ENCODE measurements at places on chromosomes 13 and 19.

DNA sequence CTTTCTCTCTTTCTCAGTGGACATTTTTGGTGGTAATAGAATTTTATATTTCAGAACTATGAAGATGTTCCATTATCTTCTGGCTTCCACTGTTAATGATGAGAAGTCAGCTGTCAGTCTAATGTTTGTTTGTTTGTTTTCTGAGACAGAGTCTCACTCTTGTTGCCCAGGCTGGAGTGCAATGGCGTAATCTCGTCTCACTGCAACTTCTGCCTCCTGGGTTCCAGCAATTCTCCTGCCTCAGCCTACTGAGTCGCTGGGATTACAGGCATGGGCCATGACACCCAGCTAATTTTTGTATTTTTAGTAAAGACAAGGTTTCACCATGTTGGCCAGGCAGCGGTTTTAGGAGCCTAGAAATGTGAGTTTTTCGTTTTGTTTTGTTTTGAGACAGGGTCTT lies 4.7 kb downstream of the ZNF317 start:
- no peak for DNase-seq

GRCh38 chr19:10195199-10195519 lies 406 bp upstream of the DNMT1 start:
- DNase-seq: no peak

- peak; percentile 58 for DNase-seq
Measured at GRCh38 chr13:33642374-33643065, 175.4 kb upstream of the RFC3 start.

DNA sequence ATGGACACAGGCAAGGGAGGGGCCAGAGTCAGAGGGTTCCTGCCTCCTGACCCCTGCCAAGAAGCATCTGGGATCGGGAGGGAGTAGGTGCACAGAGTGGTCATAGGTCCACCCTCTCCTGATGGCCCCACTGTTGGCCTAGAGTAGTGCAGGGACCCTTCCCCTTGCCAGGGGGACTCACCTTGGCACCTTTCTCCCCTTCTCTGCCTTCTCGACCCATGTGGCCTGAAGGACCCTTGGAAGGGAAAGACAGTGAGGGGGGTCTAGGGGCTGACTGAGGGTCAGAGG lies 33.3 kb upstream of the OLFM2 start:
- no peak for DNase-seq

DNA sequence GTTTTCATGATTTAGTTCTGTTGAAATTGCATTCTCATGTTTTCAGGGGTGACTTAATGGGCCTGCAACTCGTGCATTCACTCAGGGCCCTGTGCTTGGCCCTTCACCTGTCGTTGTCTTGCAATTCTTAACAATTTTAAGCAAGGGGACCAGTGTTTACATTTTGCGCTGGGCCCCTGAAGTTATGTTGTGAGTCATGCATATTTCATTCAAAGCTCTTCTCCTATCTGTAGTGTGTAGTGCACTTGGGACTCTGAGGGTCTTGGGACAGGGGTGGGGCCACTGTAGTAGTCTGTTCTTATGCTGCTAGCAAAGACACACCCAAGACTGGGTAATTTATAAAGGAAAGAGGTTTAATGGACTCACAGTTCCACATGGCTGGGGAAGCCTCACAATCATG lies 211.2 kb upstream of the RXFP2 start:
- no peak for DNase-seq

DNA sequence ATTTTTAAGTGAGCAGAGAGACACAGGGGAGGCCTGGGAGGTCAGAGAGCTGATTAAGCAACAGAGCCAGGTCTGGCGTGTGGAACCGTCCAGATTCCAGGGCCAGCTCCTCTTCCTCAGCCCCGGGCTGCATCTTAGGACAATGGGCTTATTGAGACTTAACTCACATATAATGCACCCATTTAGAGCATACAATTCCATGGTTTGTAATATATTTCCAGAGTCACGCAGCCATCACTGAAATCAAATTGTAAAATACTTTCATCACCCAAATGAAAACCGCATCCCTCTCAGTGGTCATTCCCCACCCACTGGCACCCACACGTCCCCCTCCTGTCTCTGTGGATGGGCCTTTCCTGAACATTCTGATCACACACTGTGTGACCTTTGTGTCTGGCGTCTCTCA lies 2.1 kb upstream of the HMG20B start:
- no peak for DNase-seq

DNA sequence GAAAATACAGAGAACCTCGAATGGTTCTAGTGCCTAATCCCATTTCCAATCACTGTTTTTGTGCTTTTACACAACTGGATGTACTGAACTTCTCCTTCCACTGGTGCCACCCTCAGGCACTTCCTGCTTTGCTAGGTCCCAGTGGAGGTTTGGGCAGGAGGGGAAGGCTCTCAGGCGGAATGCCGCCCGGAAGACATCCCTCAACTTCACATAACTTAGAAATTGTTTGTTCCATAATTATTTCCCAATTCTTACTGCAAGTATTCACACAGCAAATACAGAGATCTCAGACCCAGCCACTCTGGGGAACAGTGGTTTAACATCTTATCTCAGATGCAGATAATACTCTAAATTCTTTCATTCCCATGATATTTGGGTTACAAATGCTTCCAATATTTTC lies 195.7 kb upstream of the IPO5 start:
- DNase-seq: no peak

DNA sequence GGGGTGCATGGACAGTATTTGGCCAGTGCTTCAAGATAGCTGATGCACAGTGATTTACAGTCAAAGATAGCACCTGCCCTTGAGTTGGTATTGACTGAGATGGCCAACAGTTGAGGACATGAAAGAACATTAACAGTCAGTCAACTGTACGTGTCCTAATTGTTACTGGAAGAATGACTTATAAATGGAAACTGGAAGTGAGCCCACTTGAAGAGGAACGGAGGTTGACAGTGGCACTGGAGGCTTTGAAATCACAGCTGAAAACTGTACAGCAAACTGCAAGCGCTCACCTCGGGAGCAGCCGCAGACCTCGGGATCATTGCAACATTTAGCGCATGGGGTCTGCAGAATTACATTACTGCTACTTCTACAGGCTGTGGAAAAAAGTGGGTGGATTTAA lies 77.1 kb downstream of the GGACT start:
- DNase-seq: no peak

- DNase-seq: peak; percentile 55
Measured at GRCh38 chr13:52455677-52456041, 381 bp downstream of the CKAP2 start.

GRCh38 chr19:23971598-23971997 lies 56.9 kb downstream of the ZNF726 start:
- no peak for DNase-seq

DNA sequence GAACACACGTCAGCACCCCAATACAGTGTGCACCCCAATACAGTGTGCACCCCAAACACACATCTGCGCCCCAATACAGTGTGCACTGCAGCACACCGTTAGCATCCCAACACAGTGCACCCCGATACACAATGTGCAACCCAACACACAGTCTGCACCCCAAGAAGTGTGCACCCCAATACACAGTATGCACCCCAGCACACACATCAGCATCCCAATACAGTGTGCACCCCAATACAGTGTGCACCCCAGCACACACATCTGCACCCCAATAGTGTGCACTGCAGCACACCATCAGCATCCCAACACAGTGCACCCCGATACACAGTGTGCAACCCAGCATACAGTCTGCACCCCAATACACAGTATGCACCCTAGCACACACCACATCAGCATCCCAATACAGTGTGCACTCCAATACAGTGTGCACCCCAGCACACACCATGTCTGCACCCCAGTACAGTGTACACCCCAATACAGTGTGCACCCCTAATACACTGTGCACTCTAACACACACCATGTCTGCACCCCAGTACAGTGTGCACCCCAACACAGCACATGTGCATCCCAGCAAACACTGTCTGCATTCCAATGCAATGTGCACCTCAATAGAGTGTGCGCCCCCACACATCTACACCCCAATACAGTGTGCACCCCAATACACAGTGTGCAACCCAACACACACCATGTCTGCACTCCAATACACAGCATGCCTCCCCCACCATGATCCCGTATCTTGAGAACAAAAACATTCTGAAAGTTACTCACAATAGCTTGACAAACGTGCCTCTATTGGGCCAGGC lies 855 bp upstream of the CARS2 start:
- DNase-seq: no peak

DNA sequence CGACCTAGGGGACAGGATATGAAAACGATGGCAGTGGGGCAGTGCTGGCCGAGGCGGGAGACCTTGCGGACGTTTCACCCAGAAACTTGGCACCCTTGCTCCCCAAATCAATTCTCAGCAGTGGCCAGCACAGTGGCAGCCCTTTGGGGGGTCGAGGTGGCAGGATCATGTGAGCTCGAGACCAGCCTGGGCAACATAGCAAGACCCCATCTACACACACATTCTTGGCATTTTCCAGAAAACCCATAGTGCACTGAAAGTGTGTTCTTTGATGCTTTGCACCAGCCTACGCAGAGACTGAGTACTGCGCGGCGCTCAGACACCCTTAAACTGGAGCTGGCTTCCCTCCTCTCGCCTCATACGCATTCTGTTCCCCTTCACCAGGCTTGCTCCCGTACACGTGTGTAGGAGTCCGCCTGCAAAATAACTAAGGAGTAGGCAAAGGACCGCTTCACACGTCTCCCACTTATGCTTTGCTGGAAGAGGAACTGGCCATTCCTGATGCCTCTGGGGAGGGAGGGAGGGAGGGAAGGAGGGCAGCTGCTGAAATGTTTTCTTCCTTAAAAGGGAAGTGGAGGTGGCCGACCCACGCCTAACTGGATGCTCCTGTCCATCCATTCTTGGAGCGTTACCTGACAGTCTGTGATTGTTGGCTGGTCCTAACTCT lies 23.5 kb upstream of the MIER2 start:
- no peak for DNase-seq

- no peak for DNase-seq
Measured at GRCh38 chr19:35360880-35361420, 2.7 kb downstream of the FFAR3 start.

DNA sequence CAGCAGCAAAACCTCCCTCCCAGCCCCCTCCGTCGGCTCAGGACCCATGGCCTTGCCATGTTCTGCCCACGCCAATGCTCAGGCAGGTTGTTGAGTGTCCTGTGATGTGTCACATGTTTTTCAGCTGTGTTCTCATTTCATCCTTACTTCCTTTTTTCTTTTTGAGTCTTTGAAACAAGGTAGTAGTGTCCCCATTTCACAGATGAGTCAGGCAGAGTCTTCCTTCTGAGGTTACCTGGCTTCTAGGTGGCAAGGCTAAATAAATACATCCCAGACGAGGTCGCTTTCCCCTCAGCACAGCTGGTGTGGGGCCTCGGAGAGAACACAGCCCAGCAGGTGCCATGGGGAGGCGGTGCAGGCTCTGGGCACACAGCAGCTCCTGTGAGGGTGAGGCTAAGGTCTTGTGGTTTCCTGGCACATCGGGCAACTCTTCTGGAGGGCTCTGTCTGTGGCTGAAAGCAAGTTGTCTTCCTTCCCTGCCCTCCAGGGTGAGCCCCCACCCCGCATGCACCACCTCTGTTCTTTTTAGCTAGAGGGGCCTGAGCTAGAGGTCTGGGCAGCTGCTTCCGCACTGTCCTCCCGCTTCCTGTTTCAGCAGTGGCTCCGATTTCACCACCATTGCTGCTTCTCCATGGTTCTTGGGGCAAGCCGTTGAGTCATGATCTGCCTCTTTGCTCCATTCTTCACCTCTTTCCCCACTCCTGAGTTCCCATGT lies 15.1 kb downstream of the PRAM1 start:
- DNase-seq: no peak
